Activated T-cell treated with anti-CD3 and anti-CD28 coated beads, Interleukin-2, amount 50 U/mL, for 48 hours (primary cell): ENCODE measurements at places on chromosomes 7 and 10.

DNA sequence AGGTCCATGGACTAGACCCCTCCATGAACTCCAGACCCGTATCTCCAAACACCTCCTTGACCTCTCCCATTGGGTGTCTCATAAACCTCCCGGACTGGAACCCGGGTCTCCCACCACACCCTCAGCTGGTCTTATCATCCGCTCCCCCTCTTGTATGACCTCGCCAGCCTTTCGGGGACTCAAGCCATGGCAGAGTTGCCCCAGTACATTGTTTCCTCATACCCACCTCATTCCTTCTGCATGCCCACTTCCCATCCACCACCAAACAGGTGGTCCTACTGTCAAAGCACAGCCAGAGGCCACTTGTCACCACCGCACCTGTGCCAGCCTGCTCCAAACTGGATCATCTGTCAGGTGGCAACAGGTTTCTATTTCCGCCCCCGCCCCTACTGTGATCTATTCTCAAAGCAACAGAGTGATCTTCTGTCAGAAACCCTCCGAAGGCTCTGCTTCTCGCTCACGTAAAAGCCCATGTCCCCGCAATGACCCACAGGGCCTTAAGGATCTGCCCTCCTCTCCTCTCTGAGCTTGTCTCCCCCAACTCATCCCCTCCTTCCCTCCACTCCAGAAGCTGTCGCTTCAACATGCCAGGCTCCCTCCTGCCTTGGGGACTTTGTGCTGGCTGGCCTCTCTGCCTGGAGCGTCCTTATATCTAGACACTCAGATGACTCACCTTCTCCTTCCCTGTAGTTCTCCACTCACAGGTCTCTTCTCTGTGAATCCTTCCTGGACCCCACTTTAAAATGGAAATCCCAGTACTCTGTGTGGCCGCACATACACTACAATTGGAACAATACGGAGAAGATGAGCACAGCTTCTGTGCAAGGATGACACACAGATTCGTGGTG lies 22.8 kb upstream of the PRKAG2 start:
- no peak for DNase-seq

DNA sequence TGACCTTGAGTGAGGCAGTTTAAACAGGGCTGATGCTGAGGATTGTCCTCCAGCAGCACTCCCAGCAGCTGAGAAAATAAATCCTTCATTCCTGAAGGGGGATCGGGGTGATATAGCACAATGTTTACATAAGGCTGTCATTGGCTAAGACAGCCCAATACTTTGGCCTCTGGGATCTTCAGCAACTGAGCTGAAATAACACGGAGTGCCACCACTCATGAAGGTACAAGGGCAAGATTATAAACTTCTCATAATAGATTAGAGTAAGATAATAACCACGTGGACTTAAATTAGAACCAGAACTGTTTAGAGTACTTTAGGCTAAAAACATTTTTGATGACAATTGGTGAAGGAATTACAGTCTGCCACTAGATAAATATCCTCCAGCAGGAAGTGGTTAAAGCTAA lies 70.0 kb upstream of the PAPSS2 start:
- no peak for DNase-seq

GRCh38 chr7:104961821-104962220 lies 52.2 kb upstream of the KMT2E start:
- no peak for DNase-seq

DNA sequence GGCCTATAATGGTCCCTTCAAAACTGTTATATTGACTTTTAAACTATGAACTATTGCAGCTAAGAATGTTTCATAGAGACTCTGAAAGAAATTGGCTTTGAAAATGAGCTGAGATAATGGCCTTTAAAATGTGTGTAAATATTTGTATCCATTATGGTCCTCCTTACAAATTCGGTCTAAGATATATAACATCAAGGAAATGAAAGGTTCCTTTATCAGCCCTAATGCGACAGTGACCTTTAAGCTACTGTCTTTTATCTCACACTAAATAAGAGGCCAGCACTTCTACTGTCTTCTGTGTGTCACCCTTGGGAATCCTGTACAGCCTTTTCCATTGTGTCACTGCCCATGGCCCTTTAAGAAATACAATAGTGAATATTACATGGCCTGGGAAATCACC lies 19.5 kb downstream of the COL28A1 start:
- DNase-seq, result no peak

DNA sequence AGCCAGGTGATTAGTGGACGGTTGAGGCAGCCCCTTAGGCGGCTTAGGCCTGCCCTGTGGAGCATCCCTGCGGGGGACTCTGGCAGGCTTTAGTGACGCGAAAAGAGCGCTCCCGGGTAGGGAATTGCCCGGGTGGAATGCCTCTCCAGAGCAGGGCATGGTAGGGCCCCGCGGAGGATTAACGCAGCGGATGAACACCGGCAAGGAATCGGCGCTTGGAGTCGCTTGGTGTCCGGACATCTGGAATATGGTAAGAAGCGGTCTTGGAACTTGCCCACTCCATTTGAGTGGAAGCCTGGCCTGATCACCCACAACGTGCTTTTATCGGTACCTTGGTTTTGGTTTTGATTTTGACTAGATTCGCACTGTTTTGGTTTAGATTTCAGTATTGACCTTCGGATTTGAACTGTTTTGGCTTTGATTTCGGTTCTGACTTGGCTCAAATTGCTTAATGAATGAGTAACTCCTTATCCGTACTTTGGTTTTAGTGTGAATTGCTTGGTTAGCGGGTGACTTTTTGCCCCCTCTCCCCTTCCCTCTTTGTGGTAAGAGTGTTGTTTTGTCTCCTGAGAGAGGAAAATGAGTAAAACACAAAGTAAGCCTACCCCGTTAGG lies 24.2 kb upstream of the CHST3 start:
- DNase-seq, result peak; percentile 23

- no peak for DNase-seq
These were observed 62.3 kb upstream of the KAT6B start for GRCh38 chr10:74763934-74764591.

DNA sequence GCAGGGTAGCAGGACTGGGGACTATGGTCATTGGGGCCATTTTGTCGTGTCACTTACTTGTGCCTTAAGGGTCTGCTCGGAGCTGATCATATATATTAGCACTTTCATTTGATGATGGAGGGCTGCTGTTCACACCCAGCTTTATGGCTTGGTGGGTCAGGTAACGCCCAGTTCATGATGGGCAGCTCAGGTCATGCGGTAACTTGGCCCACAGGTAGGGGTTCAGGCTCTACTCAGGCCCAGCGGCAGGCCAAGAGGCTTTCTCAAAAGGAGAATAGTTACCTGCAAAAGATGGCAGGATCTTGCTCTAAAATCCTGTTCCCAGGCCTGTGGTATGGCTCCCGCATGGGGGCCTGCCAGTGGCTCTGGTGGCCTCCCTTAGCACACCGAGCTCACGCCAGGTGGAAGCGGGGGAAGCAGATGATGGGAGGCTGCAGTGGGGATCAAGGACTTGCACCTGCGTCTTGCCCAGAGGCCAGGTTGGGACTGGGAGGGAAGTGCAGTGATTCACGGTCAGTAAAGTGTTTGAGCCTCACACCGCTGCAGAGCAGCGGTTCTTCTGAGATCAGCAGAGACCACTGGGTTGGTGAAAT lies 109.5 kb downstream of the ADCY1 start:
- DNase-seq, result no peak

- DNase-seq, result no peak
These were observed 42.0 kb upstream of the ICA1 start for GRCh38 chr7:8303904-8304528.

DNA sequence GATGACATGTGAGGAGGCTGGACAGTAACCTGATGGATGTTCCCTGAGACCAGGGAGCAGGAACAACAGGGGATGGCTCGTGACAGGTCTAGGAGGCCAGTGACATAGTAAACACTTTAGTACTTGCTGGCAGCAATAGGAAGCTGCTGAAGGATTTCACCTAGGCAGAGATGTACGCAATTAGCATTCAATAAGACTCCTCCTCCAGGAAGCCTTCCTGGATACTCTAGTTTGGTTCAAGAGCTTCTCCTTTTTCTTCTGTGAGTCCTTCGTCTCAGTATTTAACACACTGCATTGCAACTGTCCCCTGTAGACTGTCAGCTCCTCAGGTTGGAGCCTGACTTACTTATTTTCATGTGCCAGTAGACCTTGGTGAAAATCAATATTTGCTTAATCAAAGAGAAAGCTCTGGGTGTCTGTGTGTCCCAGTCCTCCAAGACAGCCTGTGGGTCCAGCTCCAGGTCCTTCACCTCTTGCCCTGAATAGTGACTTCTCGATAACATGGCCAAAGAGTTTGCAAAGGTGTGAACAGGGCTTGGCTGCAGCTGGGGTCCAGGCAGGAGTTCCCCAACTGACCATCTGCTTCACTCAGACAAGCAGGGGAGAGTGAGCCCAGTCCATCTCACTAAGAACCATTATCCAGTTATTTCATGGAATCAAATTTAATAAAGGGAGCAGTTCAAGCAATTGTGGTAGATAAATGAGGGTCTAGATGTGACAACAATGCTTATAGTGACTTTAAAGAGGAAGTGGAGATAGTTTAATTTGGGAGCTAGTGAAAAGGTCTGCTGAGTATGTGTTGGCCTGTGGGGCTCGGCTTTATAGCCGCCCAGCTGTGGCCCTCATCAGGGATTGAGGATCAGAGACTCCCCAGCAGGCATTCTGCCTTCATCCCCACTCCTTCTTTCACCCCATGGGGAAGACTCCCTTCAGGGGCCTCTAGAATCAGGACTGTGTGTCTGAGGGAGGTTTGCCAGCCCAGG lies 9.4 kb downstream of the TMEM273 start:
- peak; percentile 20 for DNase-seq

DNA sequence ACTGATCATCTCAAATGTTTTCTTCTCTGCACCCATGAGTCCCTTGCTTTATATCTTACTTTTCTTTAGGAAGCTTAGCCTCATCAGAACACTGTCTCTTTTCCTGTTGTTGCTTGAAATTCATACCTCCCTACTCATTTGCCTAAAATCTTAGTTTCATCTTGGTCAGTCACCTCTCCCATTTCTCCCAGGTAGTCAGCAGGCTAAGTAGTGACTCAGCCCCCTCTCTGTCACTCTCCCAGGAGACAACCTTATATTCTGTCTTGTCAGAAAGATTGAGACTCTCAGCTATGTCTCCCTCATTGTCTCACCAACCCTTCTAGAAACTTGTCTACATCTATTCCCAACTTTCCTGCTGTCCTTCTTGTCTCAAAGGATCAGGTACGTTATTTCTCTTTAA lies 280.9 kb downstream of the BBS9 start:
- DNase-seq, result no peak

- no peak for DNase-seq
These were observed 40.7 kb upstream of the GJD4 start for GRCh38 chr10:35564341-35564968.

GRCh38 chr7:118305671-118306070 lies 81.2 kb downstream of the ANKRD7 start:
- no peak for DNase-seq

DNA sequence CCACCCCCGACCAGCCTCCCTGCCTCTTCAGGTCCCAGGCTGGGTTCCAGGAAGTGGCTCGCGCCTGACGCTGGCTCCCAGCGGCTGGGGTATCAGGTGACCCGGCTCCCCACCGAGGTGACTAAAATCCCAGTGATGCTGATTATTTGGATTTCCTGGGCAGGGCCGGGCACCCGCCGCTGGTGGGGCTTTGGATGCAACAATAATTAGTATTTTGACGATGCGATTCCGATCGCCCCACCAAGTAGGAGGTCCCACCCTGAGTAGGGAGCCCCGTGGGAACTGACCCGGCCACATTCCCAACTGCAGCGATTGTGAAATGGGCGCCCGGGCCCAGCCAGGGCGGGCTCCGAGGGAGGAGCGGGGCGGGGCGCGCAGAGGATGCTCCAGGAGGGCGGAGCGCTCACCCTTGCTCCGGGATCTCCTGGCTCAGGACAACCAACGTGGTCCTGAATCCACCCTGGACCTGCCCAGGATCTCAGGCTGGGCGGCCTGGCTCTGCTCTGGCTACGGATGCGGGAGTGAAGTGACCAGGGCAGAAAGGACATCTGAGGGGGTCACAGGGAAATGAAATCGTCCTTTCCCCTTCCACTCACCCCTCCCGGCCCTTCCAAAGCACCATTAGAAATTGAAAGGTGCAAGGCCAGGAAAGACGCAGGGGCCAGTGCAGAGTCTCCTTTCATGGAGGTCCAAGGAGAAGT lies 32.6 kb downstream of the DUSP5 start:
- no peak for DNase-seq

DNA sequence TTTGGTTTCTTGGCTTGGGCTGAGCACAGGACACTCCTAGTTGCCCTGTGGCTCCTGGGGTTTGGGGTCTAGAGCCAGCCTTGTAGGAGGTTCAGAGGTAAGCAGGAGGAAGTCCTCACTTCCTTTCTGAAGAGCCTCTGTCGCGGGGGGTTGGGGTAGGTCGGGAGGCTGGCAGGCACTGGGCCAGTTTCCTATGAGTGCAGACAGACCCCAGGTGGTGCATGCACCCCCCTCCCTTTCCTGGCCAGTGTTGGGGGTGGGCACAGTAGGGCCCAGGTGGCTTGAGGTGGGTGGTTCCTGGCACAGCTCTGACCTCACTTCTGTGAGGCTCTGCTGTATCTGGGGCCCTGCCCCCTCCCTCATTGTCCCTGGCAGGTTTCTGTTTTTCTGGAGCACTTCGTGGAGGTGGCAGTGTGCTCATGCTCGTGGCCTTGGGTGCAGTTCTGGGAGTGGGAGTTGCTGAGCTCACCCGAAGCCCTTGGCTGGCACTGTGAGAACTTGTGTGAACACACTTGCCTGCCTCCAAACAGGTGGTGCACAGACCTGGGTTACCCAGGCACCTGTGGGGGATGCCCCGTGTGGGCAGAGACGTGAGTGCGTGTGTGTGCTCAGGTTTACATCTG lies 1.8 kb downstream of the PALD1 start:
- DNase-seq, result peak; percentile 47

GRCh38 chr10:122487174-122487765 lies 25.9 kb downstream of the HTRA1 start:
- DNase-seq, result no peak

DNA sequence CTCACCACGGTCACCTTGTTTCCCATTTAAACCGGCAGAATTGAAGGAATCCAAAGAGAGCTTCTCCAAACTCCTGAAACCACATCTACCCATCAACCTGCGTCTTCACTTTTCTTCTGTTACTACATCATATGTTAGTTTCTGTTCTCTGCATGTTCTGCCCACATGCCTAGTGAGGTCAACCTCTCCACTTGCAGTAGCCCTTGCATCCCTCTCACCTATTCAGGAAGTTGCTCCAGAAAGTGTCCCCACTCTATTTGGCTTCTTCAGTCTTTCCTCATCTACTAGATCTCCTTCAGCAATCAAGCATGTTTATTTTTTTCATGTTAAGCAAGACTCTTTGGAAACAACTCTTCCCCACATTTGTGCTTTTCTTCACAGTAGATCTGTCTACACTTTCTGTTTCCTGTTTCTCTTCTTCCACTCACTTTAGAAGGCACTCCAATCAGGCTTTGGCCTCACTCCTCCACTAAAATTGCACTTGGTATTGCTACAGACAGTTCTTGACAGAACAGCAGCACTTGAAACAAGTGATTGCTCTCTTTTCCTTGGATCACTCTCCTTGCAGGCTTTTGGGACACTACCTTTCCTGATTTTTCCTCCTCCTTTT lies 7.5 kb downstream of the SAMD9L start:
- DNase-seq, result no peak

GRCh38 chr7:94429153-94429552 lies 34.5 kb downstream of the COL1A2 start:
- DNase-seq, result no peak
